ENCODE measurements at places on chromosomes 4 and X. TPM values are rescaled to one million over a fixed set of nuclear protein-coding genes. Genes with fewer than 3 reads are reported as not detected.

Gene CAPN6
- polyA plus RNA-seq = 0.24 TPM

Gene HSD17B13
- polyA plus RNA-seq = 0.34 TPM

Gene ZCCHC4
- 3.6 TPM for polyA plus RNA-seq

Gene CD40LG
- 0.14 TPM for polyA plus RNA-seq

Gene TXK
- polyA plus RNA-seq = 0.45 TPM

Gene MGARP
- polyA plus RNA-seq = 3.4 TPM

Gene GPRIN3
- polyA plus RNA-seq = 0.88 TPM

Gene MMRN1
- 17.7 TPM for polyA plus RNA-seq

Gene FRG2
- polyA plus RNA-seq = not detected

Gene TLL1
- 1.9 TPM for polyA plus RNA-seq

Gene C1QTNF7
- polyA plus RNA-seq = 5.8 TPM

Gene TAF7L
- polyA plus RNA-seq = not detected

Gene TMSB15B
- 0.95 TPM for polyA plus RNA-seq

Gene MAP7D2
- 0.41 TPM for polyA plus RNA-seq

Gene ELOVL6
- polyA plus RNA-seq = 4.2 TPM

Gene DUSP21
- not detected for polyA plus RNA-seq

Gene CSTF2
- polyA plus RNA-seq = 3.1 TPM

Gene PRPS2
- polyA plus RNA-seq = 31.1 TPM

Gene ARMCX2
- polyA plus RNA-seq = 9.8 TPM

Gene SUPT20HL2
- polyA plus RNA-seq = not detected

Gene SLITRK4
- polyA plus RNA-seq = 0.34 TPM

Gene SPOCK3
- not detected for polyA plus RNA-seq
